ENCODE measurements at places on chromosomes 1 and 21.

DNA sequence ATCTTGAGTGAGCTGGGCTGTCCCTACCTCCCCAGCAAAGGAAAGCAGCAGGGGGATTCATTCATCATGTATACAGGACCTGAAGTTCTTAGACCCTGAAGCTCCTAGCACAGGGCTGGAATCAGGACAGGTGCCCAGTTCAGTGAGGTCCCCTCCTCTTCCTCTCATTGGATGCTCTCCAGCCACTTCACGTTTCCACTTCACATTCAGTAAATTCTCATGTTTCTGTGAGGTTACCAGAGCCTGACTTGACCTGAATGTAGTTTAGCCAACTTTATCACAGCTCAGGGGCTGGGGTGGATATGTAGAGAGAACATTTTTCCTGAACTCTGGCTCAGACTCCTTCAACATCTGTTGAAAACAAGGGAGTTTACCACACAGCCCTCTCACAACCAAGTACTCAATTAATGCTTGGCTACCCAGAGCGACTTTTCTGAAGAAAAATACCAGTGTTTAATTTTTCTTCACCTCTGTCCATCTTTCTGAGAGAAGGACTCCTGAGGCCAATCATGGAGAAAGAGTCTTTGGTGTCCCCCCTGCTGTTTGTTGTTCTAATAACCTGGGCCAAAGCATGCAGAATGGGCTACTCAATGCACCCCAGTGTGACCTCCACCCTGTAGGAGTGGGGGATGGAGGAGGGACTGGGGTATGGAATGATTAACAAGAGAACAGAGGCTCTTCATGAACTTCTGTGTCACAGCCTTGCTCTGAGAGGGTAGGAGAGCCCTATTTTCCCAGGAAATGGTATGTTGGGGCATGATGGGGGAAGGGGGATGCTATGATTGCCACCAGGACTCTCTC is 108.3 kb upstream of the FGGY start:
- no peak for DNase-seq

DNA sequence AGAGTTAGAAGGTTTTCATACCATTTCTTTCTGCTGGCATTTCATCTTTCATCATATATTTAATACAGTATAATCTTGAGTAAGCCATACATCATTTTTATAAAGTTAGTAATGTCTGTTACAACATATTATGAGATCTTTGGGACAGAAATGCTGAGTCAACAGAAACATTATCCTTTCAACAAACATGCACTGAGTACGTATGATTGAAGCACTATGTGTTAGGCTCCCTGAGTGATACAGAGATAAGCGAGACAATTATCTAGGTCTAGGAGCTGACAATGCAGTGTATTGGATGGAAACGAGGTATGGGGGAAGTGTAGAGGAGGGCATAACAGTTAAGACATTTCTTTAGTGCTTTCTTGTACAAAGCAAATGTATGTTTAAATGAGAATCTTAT is 19.7 kb upstream of the GPR52 start:
- no peak for DNase-seq

DNA sequence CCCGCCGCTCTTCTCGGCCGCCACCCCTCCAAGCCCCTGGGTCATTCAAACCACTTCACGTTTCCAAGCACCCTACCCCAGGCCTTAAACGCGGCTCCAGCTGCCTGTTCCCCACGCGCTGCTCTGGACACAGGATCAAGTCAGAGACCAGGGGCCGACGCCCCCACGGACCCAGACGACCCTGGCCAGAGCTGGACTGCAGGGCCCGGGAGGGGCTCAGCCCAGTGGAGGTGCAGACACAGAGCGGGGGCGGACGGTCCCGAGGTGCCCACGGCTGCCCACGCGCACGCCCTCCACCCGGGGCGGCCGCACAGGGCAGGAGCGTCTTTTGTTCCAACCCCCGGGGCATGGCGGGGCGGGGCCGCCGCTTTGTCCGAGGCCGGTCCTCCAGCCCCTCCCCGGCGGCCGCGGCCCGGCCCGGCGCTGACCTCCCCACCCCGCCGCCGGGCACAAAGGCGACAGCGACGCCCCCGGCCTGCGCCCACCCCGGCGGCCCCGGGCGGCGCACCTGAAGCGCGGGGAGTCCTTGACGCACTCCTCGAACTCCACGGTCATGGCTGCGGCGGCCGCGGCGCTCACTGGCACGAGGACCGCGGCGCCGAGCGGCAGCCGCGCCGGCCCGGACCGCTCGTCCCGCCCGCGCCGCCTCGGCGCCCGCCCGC is 338 bp downstream of the ACAP3 start:
- no peak for DNase-seq

DNA sequence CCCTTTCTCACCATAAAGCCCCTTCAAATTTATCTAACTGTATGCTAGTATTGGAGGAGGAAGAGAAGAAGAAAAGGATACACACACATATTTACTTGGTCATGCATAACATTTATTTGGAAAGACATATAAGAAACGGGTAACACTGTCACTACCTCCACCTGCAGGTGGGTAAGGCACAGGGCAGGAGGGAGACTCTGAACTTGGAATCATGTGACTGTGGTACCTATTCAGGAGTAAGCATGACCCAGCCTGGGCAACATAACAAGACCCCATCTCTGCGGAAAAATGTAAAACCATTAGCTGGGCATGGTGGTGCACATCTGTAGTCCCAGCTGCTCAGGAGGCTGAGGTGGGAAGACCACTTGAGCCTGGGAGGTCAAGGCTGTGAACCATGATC is 1.4 kb upstream of the PADI6 start:
- DNase-seq: no peak

GRCh38 chr1:205066141-205066818 is 18.0 kb downstream of the TMEM81 start:
- DNase-seq: no peak

DNA sequence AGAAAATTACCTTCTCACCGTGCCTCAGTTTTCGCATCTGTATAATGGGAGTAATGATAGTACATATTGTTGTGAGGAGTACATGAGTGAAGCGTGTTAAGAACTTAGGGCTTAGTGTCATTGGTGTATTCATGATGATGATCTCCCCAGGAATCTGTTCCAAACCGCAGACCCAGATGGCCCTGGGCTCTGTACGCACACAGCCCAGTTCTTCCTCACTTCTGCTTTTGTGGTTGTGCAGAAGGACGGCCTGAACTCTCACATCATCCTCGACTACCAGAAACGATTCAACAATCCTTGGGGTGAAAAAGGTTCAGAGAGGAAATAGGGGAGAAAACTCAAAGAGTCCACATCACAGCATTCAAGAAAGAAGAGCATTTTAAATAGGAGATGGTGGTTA is 323.0 kb downstream of the CAMTA1 start:
- no peak for DNase-seq

GRCh38 chr1:23613191-23614031 is 54.1 kb upstream of the ID3 start:
- DNase-seq: no peak

- no peak for DNase-seq
Measured at GRCh38 chr1:206975306-206975705, 5.0 kb upstream of the FCAMR start.

DNA sequence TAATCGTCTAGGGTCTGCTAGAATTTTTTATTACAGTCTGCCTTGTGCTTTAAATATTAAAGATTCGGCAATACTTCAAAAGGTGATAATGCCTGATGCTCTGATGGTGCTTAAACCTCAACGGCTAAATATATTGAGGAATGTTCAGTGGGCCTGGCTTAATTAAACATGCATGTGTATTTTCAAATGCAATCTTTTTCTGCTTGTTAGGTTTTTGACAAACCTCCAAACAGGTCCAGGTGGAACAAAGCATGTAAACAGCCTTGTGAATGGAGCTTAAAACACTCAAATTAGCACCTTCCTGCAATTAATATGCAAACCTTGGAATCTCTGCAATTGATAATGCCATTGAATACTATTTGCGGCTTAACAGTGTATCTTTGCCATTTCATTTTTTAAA is 334.9 kb downstream of the BARHL2 start:
- DNase-seq: no peak

GRCh38 chr1:174712541-174712940 is 264.8 kb downstream of the GPR52 start:
- DNase-seq: no peak

- DNase-seq: no peak
Measured at GRCh38 chr1:5165762-5166161, 511.4 kb downstream of the AJAP1 start.

DNA sequence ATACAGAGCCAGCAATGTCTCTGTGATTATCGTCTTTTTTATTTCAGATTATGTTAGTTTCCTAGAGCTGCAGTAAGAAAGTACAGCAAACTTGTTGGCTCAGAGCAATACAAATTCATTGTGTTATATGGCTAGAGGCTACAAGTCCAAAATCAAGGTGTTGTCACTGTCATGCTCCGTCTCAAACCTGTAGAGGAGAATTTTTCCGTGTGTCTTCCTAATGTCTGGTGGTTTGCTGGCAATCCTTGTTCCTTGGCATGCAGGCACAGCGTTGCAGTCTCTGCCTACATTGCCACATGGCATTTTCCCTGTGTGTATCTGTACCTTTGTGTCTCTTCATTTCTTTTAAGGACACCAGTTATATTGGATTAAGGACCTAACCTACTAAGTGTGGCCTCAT is 244.4 kb downstream of the LRRIQ3 start:
- DNase-seq: peak; percentile 65

DNA sequence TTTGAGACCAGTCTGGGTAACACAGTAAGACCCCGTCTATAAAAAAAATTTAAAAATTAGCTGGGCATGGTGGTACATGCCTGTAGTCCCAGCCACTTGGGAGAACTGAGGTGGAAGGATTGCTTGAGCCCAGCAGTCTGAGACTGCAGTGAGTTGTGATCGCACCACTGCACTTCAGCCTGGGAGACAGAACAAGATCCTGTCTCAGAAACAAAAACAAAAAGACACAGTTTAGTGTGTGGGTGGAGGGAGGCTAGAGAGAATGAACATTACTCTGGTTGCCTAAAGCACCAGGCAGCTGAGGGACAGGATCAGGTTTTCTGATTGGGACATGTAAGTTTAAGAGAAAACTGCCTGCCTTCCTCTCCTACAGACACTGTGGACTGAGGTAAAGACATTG is 42.3 kb downstream of the VAMP4 start:
- DNase-seq: no peak

DNA sequence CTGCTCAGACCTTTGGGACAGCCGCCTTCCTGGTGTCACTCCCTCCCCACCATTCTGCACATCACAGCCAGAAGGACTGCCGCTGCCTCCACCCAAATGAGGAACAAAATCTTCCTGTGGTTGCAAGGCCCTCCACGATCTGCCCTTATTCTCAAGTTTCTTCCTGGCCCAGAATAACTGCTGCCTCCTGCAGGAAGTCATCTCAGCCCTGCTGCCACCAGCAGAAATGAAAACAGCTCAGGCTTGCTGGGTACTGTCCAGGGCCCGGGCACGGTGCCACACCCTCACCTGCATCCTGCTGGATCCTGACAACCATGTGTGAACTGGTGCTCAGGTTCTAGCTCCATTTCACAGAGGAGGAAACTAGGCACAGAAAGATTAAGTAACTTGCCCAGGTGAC is 2.8 kb downstream of the CLDN19 start:
- DNase-seq: no peak

DNA sequence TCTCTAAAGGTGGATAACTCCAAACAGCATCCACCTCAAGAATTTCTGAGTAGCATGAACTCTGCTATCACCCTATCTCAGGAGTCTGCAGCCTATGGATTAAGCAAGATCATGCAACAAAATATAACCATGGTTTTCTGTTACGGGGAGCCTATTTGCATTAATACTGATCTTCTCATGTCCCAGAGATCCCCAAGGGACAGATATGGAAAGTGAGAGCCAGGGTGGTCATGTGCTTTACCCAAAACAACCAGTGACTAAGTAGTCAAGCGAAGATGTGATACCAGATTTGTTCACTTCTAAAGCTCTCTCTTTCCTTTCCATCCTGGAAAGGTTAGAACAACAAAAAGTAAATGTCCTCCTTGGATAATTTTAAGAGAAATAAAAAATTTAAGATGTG is 125.1 kb downstream of the PRRX1 start:
- DNase-seq: no peak

- no peak for DNase-seq
Measured at GRCh38 chr1:198563583-198563982, 23.1 kb upstream of the ATP6V1G3 start.

DNA sequence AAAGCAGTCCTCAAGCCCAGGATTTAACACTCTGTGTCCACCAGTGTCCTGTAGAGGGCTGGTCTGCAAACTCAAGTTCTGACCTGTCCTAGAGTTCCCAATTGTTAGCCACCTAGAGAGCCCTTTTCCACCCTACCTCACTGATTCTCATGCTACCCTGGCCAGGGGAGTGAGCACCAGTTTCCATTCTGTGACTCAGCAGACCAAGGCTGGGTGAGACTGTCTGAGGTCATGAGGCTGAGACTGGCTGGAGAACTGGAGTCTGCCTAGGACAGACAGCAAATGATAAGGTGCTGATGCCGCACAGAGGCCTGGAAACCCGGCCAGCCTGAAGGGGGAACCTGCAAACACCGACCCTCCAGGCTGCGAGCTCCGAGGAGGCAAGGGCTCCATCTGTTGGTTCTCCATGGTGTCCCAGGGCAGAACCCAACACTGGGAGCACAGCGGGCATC is 13.7 kb downstream of the GLIS1 start:
- DNase-seq: peak; percentile 24

DNA sequence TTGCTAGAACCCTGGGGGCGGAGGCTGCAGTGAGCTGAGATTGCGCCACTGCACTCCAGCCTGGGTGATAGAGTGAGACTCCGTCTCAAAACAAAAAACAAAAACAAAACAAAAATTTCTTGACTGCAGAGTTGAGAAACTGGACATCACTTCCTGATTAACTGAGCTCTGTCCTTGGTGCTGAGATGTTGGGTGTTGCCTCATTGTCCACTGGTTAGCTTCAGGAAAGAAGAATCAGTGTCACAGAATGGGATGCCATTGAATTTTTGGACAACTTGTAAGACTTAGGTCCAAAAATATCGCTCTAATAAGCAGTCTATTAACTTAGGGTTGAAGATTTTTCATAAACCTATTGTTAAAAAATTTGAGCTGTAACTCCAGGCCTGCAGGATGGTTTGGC is 23.8 kb upstream of the KCNA10 start:
- DNase-seq: no peak

GRCh38 chr1:242025681-242026080 is 26.8 kb upstream of the MAP1LC3C start:
- DNase-seq: no peak

DNA sequence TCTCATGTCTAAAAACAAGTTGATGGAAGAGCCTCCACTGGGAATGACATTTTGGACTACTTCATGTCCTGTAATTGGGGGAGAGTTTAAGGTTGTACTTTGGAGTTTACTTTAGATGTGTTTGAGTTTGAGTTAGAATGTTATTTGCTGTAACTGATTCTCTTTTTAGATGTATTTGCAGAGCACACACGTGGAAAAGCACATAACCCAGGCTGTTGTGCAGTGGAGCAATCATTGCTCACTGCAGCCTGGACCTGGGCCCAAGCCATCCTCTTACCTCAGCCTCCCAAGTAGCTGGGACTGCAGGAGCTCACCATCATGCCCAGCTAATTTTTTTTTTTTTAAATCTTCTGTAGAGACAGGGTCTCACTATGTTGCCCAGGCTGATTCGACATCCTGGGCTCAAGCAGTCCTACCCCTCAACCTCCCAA is 36.7 kb upstream of the SH3D21 start:
- no peak for DNase-seq

GRCh38 chr1:205325334-205325884 is 3.9 kb upstream of the NUAK2 start:
- peak; percentile 45 for DNase-seq

All from NCI-H446 (cell line).